CMK (cell line): ENCODE measurements at places on chromosomes 2 and 18.

- DNase-seq, result no peak
These were observed 304.3 kb upstream of the MGAT5 start for GRCh38 chr2:133949595-133949994.

DNA sequence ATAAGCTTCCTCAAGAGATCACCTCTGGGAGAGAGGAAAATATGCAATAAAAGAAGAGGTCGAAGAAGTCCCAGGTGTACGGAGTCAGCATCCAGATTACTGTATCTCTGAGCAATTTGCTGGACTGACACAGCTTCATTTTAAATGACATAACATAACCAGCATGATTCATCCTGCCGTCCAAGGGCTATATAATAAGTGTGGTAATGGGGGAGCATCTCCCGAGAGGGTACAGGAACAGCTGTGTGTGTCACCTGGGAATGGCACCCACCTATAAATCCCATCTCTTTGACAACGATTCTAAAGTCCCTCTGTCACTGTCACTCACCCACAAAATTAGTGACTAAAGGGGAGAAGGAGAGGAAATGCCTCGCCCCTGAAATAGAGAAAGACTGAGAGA, 19.3 kb upstream of the FZD7 start:
- no peak for DNase-seq

GRCh38 chr2:54090521-54091117, 24.8 kb upstream of the ACYP2 start:
- no peak for DNase-seq

DNA sequence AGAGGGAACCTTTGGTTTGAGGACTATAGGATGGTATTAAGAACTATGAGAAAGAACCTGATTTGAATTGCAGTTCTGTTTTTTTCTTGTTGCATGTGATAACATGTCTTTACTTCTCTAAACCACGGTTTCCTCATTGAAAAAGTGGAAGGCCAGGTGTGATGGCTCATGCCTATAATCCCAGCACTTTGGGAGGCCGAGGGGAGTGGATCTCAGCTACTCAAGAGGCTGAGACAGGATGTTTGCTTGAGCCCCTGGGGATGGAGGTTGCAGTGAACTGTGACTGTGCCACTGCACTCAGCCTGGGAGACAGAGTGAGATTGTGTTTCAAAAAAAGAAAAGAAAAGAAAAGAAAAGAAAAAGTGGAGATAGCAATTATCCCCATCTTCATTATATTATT, 32.3 kb downstream of the SCN9A start:
- DNase-seq, result no peak

DNA sequence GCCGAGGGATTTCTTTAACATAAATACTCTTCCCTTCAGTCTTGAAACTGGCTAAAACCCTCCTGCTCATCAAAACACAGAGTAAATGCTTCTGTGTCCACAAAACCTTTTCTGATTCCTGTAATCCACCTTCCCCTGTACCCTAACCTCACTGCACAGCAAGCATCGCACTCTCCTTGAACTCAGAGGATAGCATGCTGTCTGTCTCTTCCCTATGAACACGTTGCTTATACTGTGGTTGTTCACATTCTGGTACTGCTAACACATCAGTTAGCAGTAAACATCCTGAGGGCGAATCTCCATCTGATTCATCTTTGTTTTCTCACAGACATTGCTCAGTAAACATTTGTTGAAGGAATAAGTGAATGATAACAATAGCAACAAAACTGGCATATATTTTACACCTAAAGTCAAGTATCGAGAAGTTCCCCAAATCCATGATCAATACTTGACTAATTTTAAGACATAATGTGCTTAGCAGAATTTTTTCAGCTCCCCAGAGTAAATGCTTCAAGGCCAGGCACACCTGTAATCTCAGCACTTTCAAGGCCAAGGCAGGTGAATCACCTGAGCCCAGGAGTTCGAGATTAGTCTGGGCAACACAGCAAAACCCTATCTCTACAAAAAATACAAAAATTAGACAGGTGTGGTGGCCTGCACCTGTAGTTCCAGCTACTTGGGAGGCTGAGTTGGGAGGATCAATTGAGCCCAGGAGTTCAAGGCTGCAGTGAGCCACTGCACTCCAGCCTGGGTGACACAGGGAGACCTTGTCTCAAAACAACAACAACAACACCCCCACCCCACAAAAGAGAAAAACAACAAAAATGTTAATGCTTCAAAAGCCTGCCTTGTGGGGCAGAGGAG, 45.6 kb upstream of the LPIN2 start:
- DNase-seq, result no peak

- DNase-seq, result no peak
These were observed 290.9 kb upstream of the SIX2 start for GRCh38 chr2:45300026-45300750.

DNA sequence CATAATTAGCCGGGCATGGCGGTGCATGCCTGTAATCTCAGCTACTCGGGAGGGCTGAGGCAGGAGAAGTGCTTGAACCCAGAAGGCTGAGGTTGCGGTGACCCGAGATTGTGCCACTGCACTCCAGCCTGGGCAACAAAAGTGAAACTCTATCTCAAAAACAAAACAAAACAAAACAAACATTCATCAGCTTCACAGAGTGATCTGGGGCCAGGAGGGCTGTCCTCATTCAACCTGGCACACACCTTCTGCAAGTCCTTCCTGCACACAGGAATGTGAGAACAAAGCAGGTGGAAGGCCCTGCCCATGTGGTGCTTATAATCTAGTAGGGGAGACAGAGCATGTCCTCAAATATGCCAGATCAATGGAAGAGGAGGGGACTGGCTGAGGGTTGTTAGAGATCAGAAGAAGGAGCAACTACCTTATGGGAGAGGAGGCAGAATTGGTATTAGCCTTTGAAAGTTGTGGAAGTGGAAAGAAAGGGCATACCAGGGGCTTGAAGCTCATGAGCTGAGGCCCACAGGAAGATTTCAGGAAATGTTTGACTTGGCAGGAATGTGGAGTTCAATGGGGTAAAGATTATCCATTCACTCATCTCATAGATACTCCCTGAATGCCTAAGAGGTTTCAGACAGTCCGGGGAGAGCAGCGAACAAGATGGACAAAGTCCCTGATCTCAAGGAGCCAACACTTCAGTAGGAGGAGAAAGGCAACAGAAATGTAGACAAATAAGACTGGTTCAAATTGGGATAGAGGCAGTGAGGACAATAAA, 155.3 kb upstream of the SIX3 start:
- no peak for DNase-seq

DNA sequence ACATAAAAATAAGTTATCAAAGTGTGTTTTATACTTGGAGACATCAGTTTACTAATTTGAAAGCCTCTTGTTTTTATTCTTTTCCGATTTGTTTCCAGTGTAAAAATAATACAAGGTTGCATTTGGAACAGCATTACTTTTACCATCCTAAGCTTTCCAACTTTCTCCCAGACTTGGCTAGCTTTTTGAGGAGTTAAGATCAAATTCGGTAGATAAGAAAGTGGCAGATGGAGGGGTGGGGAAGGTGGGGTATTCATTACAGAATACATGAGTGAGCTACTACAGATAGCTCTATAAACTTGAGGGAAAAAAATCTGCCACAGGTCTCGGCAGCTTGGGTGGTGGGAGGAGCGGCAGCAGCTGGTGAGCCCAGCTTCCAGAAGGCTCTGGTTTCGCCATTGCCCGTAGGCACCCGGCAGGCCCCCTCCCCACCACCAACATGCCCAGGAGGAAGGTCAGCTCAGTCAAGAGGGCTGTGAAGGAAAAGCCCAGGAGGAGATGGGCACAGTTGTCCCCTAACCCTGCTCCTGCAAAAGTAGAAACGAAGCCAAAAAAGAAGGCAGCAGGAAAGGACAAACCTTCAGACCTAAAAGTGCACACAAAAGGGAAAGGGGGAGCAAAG, 18.6 kb upstream of the RMC1 start:
- DNase-seq, result no peak

- no peak for DNase-seq
These were observed 79.4 kb downstream of the SCG2 start for GRCh38 chr2:223522796-223523195.

GRCh38 chr18:76349067-76349715, 145.9 kb downstream of the ZNF516 start:
- DNase-seq, result peak; percentile 31

GRCh38 chr2:116416731-116417377, 1397.6 kb upstream of the DDX18 start:
- no peak for DNase-seq

- DNase-seq, result no peak
These were observed 96.9 kb downstream of the GYPC start for GRCh38 chr2:126752876-126753275.

DNA sequence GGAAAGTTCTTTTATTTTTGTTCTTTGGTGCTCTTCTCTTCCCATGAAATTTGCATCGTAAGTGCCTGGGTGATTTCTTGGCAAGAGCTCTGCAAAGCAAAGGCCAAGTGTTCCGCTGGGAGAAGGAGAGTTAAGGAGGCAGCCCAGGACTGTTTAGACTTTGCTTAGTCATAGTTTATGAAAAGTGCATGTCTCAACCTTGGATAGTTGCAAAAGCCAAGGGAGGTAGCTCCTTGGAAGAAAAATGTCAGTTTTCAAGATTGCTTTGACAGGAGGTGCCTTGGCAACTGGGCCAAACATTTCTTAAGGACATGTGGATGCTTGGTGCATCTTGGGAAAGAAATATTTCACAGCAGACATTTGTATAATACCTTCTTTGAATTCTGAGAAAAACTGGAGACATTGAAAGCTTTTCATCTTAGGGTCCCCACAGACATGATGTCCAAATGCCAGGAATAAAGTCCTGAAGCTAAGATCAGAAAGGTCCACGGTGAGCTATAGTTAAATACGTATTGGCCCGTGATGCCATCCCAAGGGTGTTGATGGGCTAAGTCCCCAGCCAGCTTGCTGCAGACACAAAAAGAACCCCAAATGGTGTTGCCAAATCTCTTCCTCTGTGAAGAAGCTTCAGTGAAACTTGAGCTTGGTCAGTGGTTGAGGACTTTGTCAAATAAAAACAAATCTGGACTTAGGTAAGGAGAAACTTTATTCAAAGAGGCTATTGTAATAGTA, 96.3 kb upstream of the THUMPD2 start:
- no peak for DNase-seq

- no peak for DNase-seq
These were observed 24.2 kb downstream of the PSMD14 start for GRCh38 chr2:161332371-161332967.

DNA sequence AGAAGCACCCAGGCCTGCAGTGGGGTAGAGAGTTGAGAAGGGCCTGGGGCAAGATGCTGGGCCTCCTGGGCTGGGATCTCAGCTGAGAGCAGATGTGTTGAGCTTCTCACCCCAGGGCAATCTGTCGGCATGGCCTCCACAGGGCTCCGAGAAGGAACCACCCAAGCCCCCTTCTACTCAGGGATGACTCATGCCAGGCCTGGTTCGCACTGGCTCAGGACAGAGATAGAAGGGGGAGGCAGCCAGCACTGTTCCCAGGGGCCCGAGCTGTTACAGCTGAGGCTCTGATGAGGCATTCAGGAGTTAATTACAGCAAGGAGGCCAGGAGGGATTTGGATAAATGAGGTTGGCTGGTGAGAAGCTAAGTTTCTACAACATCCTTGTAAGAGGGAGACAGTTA, 62.5 kb downstream of the CENPO start:
- no peak for DNase-seq

DNA sequence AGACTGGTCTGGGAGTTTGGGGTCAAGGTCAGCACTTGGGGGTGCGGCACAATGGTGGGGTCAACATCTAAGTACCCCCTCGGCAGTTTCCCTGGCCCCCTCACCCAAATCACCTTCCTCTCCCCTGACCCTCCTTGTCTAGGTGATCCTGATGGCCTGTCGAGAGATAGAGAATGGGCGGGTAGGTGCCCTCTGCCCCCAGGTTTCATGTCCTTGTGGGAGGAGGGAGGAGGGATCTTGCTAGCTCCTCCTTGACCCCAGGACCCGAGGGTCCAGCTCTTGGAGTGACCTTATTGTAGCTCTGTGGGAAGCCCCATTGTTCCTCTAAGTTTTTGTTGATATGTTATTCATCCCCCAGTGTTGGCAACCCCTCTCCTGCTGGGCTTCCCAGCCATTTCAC, 3.6 kb downstream of the PTPN18 start:
- DNase-seq, result no peak

GRCh38 chr2:48799601-48800000, 44.1 kb upstream of the LHCGR start:
- DNase-seq, result no peak

- DNase-seq, result peak; percentile 9
These were observed at the start of gene MTA3 for GRCh38 chr2:42568401-42569115. MTA3 (plus strand) TSS chr2:42568632; CDS start chr2:42568746, 114 bp downstream.

DNA sequence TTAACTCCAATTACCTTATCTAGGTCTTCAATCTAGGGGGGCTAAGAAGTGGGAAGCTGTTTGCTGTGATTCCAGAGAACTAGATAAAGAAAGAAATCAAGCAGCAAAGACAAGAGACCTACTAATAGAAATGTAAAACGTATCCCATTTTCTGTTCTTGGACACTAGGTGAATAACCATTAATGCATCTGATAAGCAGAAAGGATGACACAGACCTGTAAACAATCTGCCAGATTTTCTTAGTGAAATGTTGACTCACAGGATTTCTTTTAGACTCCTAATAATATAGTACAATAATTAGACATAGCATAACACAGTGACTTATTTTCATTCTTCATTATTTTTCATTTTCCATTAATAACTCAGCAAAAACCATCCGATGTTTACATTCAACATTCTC, 1.3 kb downstream of the WDR35 start:
- no peak for DNase-seq
